ENCODE measurements at places on chromosomes 13 and 19.

- DNase-seq = no peak
These were observed 87.7 kb downstream of the DOCK9 start for GRCh38 chr13:98890186-98890585.

GRCh38 chr13:41365631-41366030 lies 54.6 kb downstream of the NAA16 start:
- no peak for DNase-seq

- DNase-seq = no peak
These were observed 21.8 kb downstream of the NAA16 start for GRCh38 chr13:41332829-41333228.

GRCh38 chr19:43362745-43363144 lies 9.3 kb downstream of the CD177 start:
- no peak for DNase-seq

- DNase-seq = no peak
These were observed 9.8 kb downstream of the PARP4 start for GRCh38 chr13:24502533-24503378.

DNA sequence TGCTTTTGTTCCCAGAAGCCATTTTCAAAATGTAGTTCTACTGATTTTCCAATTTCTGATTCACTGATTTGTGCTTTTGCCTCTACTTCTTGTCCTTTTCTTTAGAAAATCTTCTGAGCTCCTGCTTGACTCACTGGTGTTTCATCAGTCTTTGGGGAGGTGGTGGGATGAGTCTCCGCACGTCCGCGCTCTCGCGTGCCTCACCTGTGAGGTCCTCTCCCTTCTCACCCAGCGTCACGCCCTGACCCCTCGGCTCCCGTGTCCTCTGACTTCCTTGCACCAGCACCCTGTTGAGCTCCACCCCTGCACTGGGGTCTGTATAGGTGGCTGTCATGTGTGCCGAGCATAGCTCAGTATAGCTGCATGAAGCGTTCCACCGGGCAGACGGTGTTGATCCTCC lies 52.7 kb upstream of the MCF2L start:
- DNase-seq = no peak
